ENCODE measurements at places on chromosomes 6 and 20.

GRCh38 chr20:10076126-10077080 lies 41.6 kb downstream of the ANKEF1 start:
- no peak for DNase-seq

GRCh38 chr6:126396131-126396530 lies 56.2 kb downstream of the CENPW start:
- DNase-seq: no peak

DNA sequence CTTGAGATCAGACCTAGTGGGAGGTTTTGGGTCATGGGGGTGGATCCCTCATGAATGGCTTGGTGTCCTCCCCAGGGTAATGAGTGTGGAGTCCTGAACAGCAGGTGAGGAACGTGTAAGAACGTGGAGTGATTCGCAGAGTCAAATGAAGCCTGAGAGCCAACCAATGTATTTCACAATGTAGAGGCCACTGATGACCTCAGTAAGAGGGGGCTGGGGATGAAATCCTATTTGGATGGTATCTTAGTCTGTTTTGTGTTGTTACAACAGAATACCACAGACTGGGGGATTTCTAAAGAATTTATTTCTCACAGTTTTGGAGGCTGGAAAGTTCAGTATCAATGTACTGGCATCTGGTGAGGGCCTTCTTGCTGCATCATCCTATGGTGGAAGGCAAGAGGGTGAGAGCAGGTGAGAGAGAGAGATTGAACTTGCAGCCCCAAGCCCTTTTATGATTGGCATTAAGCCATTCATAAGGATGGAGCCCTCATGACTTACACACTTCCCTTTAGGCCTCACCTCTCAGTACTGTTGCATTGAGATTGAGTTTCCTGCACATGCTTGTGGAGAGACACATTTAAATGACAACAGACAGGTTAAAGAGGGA lies 47.3 kb upstream of the HIVEP1 start:
- DNase-seq: no peak

- no peak for DNase-seq
Observed at GRCh38 chr6:105326833-105327770, 75.8 kb downstream of the PREP start.

- DNase-seq: no peak
Observed at GRCh38 chr6:13811627-13812358, 2.6 kb downstream of the MCUR1 start.

Measured in activated B cell treated with CpG ODN at 0.5 μM for 24 hours (primary cell).